Stimulated activated CD8-positive, alpha-beta memory T cell treated with anti-CD3 and anti-CD28 coated beads, Interleukin-7, amount 100 ng/mL, for 48 hours (primary cell): ENCODE measurements at places on chromosomes 3 and 15.

GRCh38 chr15:40857601-40858341, 13.9 kb downstream of the SPINT1 start:
- no peak for DNase-seq

- no peak for DNase-seq
Observed at GRCh38 chr15:81882504-81882903, 163.3 kb downstream of the MEX3B start.

DNA sequence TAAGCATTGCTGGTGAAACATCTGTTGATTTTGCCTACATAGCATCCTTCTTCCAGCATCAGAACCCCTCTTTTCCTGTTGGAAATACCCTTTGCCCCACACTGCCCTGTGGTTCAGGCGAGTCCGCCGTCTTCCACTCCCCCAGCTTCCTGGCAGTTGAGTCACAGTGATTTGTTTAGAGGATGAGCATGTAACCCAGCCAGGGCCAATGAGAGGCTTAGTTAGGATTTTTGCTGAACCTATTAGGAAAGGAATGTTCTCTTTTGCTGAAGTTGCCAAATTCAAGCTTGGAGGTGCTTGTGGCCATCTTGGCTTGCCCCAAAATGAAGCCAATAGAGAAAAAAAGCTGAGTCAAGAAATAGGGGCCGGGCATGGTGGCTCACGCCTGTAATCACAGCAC, 19.0 kb upstream of the MEX3B start:
- DNase-seq: no peak

DNA sequence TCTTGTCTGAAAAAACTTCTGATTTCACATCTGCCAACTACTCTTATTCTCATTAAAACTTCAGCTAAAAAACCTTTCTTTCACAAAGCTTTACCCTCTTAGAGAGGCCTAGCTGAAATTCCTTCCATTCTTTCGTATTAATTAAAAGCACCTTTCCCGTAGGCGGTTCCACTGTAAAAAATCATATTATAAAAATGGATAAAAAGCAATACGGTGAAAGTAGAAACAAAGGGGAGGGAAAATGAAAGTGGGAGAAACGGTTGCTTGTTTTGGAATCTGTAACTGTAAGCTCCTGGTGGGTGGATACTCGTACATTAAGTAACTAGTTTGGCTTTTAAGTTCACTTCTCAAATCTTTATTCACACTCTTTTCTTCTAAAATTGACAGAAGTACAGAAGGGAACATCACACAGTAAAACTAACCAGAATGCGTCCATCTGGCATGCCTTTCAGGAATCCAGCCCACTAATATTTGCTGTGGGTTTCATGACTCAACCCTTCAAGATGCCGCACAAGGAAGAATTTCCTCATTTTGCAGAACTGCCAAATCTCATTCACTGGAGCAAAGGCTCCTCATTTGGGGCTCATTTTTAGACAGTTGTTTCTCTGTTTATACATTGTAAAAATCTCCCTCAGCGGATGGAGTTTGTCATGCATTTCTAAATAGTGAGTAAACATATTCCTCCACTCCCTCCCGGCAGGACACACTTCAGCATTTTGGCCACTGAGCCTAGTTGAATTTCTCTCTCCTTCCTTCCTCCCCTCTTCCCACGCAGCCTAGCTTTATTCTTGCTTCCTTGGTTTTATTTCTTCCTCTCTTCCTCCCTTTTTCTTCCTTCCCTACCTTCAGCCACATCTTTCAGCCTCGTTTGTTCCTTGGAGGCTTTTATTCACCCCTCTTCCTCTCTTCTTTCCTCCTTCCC, 419.5 kb upstream of the NAALADL2 start:
- DNase-seq: no peak
